ENCODE measurements at places on chromosomes 11 and 22.

- no peak for DNase-seq
Measured at GRCh38 chr22:48098921-48099245, 1336.4 kb downstream of the TBC1D22A start.

GRCh38 chr11:61571337-61571736 is 9.5 kb downstream of the SYT7 start:
- DNase-seq: no peak

- DNase-seq: no peak
Measured at GRCh38 chr11:134417871-134418840, 6.1 kb upstream of the B3GAT1 start.

- no peak for DNase-seq
Measured at GRCh38 chr22:19728836-19729235, 5.5 kb downstream of the GP1BB start.

GRCh38 chr11:26199331-26200095 is 132.4 kb upstream of the ANO3 start:
- no peak for DNase-seq

Measured in GM12891 (cell line).